NCI-H69 (cell line): ENCODE measurements at places on chromosomes 3 and 15.

- no peak for DNase-seq
Observed at GRCh38 chr3:149881879-149882278, 68.9 kb downstream of the RNF13 start.

DNA sequence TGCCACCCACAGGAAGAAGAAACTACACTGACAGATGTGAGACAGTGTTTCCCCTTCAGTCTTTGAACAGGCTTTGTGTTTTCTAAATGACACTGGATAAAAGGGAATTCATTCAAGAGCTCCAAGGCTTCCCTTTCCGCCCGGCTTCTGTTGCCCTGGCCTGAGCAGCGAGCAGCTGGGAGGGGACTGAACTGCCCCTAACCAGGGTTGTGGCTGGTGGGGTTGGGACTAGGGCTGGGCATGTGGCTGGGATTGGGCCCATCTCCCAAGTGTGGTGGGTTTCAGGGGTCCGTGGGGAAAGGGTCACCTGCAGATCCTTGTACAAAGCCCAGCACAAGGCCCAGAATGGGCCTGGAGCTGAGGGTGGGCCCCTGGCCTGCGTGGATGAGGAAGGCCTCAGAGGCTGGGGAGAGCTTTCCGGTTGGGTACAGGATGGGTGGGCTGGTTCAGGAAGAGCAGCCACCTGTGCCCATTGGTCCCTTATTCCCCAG is 10.4 kb downstream of the VILL start:
- DNase-seq, result no peak

DNA sequence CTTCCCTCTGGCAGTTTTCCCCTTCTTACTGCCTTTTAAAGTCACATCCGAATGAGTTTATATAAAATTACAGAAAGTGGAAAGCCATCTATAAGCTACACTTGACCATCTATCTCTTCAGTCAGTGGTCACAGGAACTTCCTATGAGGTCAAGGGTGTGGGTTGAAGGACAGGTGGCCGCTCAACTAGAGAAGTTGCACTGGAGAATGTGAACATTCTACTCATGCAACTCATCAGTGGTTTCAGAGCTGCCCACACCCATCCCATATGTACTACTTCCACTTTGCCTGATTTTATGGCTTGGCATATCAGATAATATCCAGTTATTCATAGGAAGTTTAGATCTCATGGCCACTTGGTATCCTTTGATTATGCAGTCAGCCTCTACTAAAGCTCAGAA is 57.4 kb upstream of the TMEM158 start:
- DNase-seq, result no peak

GRCh38 chr3:137764563-137765309 is 621 bp downstream of the SOX14 start:
- DNase-seq, result no peak

DNA sequence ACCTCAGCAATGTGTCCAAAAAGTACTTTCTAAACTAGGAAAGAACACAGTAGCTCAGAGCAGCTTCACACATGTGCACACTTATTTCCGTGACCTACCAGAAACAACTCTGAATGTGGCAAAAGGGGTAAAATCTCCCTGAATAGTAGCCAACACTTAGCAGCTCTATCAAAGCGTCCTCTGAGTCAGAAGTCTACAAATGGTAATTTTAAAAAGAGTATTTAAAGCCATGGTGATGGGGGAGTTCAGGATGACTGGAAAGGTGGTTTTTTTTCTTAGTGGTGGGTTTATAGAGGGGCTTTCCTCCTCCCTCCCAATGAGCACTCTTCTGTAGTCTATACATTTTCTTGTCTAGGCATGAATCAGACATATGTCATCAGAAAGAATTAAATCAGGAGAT is 223.8 kb upstream of the PRICKLE2 start:
- DNase-seq, result no peak

DNA sequence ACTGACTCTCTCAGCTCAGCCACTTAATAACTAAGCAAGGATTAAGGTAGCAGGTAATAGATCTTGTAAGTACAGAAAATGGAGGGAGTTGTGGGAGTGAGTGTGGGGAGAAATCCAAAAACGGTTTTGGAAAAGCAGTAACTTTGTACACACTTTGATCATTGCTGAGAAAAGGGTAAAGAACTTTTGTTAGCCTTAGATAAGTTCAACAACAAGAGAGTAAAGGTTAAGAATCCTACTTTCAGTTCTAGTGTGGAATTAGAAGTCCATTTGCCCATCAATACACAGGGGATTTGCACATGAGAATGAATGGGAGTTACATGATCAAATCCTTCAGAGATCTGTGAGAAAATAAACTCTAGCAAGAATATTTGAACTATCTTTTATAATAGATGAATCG is 528.7 kb downstream of the SOX2 start:
- DNase-seq, result no peak

GRCh38 chr3:50248387-50248786 is 12.4 kb downstream of the GNAI2 start:
- peak; percentile 39 for DNase-seq

GRCh38 chr3:119177321-119177720 is 3.9 kb downstream of the UPK1B start:
- DNase-seq, result peak; percentile 23

DNA sequence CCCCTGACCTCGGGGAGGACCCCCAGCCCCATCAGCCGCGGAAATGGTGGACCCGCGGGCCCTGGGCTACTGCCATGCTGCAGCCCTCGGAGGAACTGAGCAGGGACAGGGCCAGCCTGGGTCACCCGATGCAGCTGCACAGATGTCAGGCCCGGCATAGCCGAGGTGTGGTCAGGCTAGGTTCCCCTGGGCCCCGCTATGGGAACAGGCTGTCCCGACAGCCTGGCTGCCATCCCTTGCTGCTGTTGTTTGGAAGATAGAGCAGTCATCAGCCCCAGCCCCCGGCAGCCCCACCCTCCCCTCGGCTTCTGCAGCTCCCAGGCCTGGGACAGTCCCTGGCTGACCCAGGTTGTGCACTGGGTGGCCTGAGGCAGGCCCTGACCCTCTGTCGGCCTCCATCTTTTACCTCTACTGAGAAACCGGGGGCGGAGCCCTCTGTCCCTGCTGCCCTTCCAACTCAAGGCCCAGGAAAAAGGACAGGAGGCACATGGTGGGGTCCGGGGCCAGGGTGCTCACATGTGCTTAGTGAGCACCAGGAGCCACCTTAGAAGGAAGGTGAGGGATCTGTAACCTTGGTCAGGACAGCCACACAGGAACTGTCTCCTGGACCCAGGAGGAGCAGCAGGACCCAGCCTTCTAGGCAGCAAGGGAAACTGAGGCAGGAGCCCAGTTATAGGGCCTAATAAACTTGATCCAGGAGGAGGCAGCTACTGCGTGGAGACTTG is 31.5 kb upstream of the FBLN2 start:
- DNase-seq, result no peak

GRCh38 chr15:101135532-101136166 is 116.2 kb downstream of the CHSY1 start:
- DNase-seq, result peak; percentile 50

GRCh38 chr3:101243285-101244211 is 76.8 kb downstream of the IMPG2 start:
- no peak for DNase-seq

GRCh38 chr15:27671819-27672437 is 427.2 kb downstream of the OCA2 start:
- DNase-seq, result peak; percentile 42
